Neural crest cell (in vitro differentiated cells): ENCODE measurements at places on chromosomes 12 and 14.
A peak's percentile ranks its signal among the peaks of the same experiment; 100 is the strongest.

GRCh38 chr12:89750389-89751351 lies 42.0 kb upstream of the ATP2B1 start:
- DNase-seq: no peak

GRCh38 chr12:12684375-12685106 lies 11.4 kb downstream of the GPR19 start:
- DNase-seq: peak; percentile 70

GRCh38 chr12:5873281-5873919 lies 71.7 kb downstream of the ANO2 start:
- no peak for DNase-seq

DNA sequence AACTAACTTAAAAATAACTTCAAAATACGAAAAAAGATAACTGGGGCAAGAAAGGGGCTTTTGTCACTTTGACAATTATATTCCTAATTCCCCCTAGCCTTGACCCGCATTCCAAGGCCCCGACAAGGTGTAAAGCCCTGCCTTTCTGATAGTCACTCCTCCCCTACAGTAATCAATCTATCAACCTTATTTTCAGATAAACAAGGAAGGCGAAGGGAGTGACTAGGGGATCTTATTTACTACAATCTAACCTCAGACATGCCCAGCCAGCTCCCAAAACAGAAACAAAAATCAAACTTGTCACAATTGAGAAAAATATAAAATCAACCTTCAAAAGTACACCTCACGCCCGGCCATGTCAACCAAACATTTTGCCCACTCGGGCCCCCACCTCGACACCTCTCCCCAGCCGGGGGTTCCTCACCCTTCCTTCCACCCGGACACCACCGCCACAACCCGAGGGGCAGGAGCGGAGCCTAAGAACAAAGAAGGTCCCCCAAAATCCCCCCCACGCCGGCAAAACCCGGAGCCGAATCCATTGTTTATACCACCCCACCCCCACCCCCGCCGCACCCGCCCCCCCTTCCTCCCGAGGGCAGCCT lies 562 bp downstream of the ZFYVE1 start:
- DNase-seq: no peak

GRCh38 chr12:9796346-9796745 lies 30.9 kb upstream of the KLRF1 start:
- no peak for DNase-seq

- no peak for DNase-seq
Observed at GRCh38 chr14:99619835-99620834, 16.1 kb upstream of the CCDC85C start.

DNA sequence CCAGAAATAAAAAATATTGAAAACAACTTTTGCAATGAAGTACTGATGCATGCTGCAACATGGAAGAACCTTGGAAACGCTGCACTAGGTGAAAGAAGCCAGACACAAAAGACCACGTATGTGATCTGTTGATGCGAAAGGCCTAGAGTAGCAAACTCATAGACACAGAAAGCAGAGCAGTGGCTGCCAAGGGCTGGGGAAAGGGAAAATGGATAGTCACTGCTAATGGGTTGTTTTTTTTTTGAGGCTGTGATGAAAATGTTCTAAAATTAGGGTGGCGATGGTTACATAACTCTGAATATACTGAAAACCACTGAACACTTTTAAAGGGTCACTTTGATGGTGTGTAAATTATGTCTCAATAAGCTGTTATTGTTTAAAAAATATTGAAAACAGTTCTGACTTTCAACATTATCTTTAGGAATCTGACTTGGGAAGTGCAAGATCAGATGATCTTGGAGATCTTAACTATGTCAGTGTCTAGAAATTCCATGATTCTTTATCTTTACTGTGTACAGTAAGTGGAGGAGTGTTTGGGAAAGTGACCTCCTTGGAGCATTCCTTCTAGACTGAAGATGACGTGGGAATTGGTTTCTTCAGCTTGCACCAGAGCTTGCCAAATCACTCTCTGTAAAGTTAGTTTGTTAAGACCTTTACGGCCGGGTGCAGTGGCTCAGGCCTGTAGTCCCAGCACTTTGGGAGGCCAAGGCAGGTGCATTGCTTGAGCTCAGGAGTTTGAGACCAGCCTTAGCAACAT lies 12.4 kb downstream of the MLXIP start:
- DNase-seq: no peak

- DNase-seq: no peak
Observed at GRCh38 chr14:42113358-42114069, 506.8 kb downstream of the LRFN5 start.

GRCh38 chr14:67622675-67623074 lies 3.0 kb downstream of the ARG2 start:
- no peak for DNase-seq
